ENCODE measurements at places on chromosomes 16 and 17.
A peak's percentile ranks its signal among the peaks of the same experiment; 100 is the strongest.

DNA sequence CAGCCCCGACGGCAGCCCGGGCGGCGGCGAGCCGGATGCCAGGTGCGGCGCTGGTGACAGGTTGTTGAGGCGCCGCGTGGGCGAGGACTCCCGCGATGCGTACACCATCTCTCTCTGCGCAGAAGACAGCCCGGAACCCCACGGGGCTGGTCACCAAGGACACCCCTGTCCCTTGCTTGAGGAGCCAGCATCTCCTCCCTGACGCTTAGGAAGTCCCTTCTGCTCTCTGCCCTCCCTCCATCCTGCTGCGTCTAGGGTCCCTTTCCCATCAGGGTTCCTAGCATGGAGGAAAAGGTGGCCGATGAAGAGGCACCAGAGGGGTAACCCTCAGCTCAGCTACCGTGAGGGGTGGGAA is 43.6 kb downstream of the SRCIN1 start:
- no peak for DNase-seq

DNA sequence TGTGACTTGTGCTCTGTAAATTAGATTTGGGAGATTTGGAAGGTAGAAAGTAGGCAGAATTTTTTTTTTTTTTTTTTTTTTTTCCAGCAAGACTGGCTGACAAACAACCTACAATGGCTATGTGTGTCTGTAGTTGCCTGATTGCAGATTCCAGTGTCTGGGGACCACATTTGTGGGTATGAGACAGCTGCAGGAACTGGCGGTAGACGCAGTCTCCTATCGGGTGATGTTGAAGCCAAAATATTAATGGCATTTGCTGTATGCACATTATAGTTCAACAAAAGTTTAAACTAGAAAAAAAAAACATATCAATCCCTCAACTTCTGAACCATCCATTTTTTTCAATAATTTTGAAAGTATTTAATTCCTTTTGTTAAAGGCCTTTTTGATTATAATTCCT is 665.2 kb downstream of the TOX3 start:
- no peak for DNase-seq

GRCh38 chr17:80785477-80786178 is 206.0 kb upstream of the CHMP6 start:
- no peak for DNase-seq

DNA sequence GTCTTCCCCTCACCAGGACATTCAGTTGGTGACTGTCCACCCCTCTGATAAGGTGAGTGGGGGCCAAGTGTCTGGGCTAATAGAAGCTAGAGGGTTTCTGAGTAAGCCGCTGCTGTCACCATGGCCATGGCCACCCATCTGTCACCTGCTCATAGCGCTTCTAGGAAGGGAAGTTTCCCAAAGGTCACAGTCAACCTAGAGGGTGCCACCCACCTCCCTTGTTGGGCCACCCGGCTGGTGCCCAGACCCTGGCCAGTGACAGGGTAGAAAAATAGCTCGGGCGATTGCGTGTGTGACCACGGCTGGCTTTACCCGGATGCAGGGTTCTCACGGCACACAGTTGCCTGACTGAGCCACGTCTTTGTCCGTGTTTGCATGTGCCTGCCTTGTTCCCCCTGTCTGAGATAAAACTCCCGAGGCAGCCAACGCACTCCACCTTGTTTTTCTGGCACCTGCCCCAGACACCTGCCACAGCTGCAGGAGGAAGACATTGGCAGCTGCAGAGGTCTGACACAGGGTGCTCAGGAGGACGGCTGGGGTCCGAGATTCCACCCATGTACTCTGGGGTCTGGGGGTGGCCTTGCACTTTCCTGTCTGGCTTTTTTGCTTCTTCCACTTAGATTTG is 809 bp downstream of the PIRT start:
- DNase-seq = peak; percentile 49

GRCh38 chr17:17070931-17071330 is 28.7 kb downstream of the MPRIP start:
- no peak for DNase-seq

GRCh38 chr16:49637933-49638672 is 217.8 kb downstream of the ZNF423 start:
- DNase-seq = no peak

- DNase-seq = no peak
Measured at GRCh38 chr16:81280393-81280792, 34.4 kb upstream of the GAN start.

- no peak for DNase-seq
Measured at GRCh38 chr17:33633446-33633845, 340.4 kb upstream of the ASIC2 start.

DNA sequence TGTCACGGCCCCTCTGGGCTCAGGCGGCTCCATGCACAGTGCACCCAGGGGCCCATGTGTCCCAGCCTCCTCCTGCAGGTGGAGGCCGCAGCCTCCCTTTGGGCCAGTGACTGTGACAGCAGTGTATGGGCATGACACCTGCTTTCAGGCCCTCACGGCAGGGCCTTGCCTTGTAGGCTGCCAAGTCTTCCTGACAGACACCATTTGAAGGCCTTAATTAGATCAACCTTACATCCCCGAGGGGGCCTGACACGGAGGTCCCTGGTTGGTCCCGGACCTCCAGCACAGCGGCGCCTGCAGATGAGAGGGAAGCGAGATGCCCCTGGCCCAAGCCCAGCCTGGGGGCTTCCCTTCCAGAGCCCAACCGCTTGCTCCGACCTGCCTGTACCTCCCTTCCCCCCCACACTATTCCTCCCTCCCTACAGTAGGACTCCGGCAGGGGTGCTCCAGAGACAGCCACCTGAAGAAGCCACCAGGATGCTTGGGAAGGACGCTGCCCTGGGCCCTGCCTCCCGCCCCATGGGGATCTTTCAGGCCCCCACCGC is 31.9 kb downstream of the BAIAP2 start:
- DNase-seq = no peak

DNA sequence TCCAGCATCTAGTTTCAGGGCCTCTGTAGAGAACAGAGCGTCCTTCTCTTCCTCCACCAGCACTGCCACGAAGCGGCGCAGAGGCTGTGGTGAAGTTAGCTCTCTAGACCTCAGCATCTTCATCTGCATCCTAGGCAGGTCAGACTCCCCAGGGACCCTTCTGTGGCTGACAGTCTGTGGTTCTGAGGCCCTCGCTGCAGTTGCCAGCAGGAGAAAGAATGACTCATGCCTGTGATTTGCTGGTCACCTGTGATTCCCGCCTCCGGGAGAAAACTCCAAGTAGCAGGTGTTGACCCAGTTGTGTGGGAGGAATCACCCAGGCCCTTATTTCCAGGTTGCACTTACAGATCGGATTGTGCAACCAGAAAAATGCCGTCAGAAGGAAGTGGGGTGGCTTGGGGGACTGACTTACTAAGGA is 117.3 kb upstream of the CACNG5 start:
- no peak for DNase-seq

- peak; percentile 34 for DNase-seq
Measured at GRCh38 chr17:38322156-38322779, 21.5 kb downstream of the GPR179 start.

DNA sequence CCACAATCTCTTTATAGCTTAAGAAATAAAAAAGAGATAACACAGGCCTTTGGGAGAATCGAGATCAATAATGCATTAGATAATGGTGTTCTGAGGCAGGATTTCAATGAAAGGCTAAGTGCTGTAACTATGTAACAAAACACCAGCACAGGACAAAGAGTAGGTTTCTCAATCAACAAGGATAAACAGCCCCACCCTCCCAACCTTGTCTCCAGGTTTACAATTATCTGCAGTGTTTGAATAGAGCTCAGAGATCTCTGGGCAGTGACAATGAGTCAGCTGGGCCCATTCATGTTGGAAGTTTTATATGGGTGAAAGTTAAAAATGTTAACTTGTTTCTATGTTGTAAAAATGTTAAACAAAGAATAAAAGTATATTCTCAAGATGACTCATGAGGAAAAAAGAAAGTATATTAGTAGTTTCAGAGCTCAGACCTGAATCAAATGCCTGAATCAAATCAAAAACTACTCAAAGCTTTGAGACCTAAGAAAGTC is 17.0 kb upstream of the KRT20 start:
- peak; percentile 9 for DNase-seq

DNA sequence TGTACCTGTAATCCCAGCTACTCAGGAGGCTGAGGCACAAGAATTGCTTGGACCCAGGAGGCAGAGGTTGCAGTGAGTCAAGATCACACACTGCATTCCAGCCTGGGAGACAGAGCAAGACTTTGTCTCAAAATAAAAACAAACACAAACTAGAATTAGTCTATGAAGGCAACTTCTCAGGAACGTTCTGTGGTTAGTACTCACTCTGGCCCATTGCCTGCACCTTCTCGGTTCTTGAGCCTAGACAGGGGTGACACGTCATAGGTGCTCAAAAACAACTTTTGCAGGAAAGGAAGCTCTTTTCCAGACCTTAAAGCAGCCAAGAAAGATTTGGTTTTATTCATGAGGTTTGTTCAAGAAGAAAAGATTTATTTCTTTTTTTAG is 22.3 kb upstream of the CNOT1 start:
- no peak for DNase-seq

DNA sequence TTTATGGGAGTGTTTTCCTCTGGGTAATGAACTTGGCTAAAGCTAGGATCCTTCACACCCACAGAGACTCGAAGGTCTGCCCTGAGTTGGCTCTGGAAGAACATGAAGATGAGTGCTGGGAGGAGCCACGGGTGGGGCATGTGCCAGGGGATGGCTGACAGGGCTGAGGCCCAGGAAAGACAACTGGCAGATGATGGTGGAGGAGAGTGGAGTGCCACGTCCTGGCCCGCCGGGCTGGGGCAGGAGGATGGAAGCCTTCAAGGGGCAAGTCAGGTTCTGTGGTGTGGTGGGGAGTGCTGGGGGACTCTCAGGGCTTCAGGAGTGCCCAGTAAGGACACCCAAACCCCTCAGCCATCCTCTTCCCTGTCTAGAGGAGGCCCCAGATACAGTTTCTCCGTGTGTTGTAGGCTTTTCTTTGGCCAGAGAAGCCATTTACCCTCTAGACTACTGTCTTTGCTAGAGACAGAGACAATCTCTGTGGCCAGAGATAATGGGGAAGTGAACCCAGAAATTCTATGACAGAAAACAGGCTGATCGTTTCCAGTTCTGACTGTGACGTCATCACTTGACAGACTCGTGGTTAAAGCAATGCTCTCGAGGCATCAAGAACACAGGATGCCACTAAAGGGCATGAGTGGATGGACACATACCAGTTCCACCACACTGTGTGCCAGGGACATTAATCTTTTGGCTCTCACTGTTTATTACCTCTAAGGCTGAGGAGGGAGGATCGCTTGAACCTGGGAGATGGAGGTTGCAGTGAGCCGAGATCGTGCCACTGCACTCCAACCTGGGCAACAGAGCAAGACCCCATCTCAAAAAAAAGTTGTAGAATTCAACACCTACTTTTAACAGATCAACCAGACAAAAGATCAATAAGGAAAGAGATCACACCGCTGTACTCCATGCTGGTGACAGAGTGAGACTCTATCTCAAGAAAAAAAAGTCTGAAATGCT is 18.6 kb upstream of the SLC5A10 start:
- no peak for DNase-seq

DNA sequence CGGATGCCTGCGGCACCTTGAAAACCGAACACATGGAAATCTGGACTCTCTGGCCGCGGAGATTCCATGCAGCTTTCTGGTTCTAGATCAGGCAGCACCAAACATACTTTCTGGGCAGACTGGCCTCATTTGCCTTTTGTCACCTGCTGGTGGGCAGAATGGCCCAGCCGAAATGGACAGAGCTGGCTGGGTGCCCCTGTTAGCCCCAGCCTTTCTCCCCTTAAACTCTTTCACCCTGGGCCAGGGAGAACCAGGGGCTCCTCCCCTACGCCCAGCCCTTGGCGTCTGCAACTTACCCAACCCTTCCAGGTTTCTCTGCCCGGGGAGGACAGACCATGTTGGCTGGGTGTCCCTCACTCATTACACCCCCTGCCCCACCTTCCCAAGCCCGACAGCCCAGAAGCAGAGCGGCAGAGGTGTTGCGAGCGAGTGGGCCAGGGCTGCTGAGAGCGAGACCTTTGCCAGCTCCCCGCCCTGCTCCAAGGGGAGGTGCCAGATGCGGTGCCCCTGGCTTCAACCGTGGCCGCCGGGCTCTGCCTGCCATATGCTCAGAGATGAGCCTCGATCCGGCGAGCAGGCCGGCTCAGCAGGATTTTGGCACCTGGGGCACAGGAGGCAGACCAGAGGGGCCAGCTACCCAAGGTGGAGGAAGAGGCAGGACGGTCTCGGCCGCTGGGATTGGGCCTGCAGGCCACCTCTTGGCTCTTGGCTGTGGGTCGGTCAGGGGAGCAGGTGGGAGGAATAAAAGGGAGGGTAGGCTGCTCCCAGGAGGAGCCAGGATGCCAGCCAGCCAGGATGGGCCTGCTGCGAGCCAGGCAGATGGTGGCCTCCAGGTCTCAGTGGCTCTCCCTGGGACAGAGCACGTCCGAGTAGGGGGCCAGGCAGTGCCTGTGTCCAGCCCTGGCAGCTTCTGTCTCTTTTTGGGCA is 191.3 kb downstream of the NTN1 start:
- DNase-seq = no peak

DNA sequence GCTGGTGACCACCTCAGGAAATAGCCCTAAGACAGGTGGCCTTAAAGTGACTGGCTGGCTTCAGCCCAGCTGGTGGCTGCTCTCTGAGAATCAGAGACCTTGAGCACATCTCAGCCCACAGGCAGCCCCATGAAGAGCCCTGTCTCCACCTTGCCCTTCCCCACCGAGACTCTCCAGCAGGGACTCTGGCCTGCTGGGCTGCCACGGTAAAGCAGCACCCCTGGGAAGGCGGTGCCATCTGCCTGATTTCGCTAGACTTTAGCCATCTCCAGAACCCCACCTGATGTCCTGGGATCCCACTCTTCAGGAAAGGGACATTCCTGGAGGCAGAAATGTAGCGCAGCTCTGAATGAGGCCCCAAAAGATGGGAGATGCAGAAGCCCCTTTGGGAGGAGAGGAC is 45.2 kb upstream of the LGALS9 start:
- DNase-seq = no peak
